ENCODE measurements at places on chromosomes 5 and 9.
A peak's percentile ranks its signal among the peaks of the same experiment; 100 is the strongest.

- DNase-seq = no peak
These were observed 148.4 kb upstream of the NFIL3 start for GRCh38 chr9:91572044-91572443.

DNA sequence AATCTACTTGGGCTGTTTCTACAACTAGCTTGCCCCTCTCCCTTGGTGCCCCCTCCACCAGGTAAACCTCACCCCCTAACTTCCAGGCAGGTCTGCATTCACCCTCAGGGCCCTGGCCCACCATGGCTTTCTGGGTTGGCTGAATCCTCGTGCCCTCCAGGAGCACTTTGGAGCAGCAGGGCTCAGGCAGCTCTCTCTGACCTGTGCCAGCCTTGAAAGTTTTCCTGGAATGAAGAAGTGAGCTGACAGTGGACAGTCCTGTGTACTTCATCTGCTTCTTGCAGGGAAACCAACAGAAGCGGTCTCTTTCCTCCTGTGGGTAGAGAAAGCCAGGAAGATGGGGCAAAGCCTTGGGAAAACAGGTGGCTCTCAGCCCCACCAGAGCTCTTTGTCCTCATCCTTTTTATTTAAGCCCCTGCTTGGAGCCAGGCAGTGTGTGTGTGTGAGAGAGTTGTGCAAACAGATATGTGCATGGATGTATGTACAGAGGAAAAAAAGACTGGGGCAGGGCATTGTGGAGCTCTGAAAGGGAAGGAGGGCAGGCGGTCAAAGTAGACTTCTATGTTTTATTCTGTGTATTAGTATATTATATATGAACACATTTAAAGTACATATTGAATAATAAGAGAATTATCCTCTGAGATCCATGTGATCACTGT is 62.3 kb upstream of the SPRY4 start:
- DNase-seq = no peak

DNA sequence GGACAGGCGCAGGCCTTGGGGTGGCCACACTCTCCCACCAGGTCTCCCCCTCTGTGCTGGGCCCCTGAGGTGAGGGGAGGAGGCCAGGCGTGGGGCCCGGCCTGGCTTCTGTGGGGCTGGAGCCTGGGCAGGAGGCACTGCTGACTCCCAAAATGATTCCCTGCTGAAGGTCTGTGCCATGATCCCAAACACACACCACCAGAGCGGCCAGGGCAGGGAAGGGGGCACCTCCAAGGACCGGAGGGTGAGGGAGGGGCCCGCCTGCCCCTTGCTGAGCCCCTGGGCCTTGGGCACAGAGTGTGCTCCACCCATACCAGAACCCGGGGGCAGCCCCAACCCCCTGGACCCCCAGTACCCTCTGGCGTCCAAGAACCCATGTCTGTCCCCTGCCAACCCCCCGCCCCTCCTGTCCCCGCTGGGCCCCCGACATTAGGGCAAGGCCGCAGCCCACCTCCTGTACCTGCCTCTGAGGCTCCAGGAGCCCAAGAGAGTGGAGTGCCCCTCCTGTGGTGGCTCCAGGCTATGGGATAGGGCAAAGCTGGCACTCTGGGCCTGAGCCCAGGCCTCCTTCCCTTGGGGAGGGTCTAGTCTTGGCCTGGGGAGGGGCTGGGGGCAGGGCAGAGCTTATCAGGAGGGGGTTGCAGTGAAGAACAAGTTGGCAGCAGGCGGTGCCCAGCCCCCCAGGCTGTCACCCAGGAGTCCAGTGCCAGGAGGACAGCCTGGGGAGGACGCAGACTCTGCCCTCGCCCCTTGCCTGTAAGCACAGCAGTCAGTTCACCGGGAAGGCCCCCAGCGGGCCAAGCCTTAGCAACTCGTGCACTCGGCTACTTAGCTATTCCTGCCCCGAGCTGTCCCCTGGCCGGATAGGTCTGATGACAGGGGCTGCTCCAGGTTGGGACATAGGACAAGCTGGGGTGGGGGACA is 2.6 kb upstream of the EGFL7 start:
- DNase-seq = no peak

- DNase-seq = no peak
These were observed 664 bp upstream of the IGFBPL1 start for GRCh38 chr9:38424918-38425317.

DNA sequence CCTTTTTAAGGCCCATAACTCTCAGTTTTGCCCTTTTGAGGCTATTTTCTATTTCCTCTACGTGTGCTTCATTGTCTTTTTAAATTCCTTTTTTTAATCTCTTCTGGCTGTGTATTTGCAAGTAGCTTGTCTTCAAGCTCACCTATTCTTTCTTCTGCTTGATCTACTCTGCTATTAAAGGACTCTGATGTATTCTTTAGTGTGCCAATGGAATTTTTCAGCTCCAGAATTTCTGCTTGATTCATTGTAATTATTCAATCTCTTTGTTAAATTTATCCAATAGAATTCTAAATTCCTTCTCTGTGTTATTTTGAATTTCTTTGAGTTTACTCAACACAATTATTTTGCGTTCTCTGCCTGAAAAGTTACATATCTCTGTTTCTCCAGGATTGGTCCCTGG is 178.7 kb downstream of the FAM170A start:
- no peak for DNase-seq

GRCh38 chr5:1734271-1734907 is 65.2 kb downstream of the MRPL36 start:
- no peak for DNase-seq

DNA sequence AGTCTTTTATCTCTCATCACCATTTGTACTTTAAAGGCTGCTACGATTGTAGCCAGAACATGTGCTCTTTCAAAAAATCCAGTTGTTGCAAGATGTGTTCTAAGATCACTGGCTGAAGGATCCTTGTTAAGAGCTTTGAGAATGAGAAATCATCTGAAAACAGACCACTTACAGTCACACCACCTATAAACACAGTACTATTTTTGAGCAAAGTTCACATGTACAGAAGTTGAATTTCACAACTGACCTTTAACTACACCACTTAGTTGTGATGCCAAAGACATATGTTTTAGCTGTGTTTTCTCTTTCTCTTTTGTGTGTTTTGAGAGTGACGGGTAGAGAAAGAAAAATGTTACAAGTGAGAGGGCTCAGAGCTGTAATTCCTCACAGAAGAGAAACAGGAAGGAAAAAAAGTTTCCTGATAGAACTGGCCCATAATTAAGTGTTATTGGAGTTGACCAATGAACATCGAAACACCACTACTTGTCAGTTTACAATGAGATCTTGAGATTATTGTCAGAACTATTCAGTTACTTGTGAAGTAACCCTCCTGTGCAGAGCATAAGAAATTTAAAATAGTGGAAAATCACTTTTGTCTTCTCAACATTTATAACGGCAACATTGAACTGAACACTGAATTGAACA is 245.4 kb downstream of the MLLT3 start:
- no peak for DNase-seq

DNA sequence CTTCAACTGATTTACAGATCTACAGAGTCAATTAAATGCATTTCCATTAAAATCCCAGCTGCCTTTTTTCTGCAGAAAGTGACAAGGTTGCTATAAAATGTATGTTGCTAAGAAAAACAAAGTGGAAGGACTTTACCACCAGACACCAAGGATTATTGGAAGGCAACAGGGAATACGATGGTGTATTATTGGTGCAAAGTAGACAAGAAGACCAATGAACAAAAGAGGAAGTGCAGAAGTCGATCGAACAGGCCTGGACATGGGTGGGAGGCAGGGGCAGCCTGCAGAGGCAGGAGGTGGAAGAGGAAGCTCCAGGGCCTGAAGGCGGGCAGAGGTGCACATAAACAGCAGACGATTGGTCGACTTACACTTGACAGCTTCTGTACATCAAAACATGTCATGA is 10.6 kb upstream of the SLC6A19 start:
- no peak for DNase-seq

GRCh38 chr5:172342918-172343317 is 59.4 kb upstream of the UBTD2 start:
- no peak for DNase-seq

- DNase-seq = no peak
These were observed 151.2 kb downstream of the SNCAIP start for GRCh38 chr5:122463221-122463620.

DNA sequence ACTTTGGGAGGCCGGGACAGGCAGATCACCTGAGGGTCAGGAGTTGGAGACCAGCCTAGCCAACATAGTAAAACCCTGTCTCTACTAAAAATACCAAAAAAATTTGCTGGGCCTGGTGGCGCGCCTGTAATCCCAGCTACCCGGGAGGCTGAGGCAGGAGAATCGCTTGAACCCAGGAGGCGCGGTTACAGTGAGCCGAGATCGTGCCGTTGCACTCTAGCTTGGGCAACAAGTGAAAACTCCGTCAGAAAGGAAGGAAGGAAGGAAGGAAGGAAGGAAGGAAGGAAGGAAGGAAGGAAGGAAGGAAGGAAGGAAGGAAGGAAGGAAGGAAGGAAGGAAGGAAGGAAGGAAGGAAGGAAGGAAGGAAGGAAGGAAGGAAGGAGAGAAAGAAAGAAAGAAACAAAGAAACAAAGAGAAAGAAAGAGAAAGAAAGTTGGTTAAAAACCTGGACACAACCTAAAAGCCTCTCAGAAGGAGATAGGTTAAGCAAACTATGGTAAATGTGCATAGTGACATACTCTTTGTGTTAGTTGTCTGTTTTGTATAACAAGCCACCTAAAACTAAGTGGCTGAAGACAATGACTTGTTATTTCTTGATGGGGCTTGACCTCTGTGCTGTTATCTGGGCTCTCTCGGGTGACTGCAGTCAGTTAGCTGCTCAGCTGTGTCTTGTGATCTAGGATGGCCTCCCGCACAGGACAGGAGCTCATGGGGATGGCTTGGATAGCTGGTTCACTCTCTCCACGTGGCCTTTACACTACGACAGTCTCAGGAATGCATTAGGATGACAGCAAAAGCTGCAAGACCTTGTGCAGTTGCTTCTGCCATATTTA is 8.0 kb upstream of the MYO10 start:
- DNase-seq = no peak

GRCh38 chr5:180090098-180090768 is 18.7 kb upstream of the RNF130 start:
- peak; percentile 73 for DNase-seq

- no peak for DNase-seq
These were observed 44.1 kb upstream of the SMU1 start for GRCh38 chr9:33120620-33121019.

GRCh38 chr9:14136646-14137370 is 177.1 kb downstream of the NFIB start:
- DNase-seq = no peak

DNA sequence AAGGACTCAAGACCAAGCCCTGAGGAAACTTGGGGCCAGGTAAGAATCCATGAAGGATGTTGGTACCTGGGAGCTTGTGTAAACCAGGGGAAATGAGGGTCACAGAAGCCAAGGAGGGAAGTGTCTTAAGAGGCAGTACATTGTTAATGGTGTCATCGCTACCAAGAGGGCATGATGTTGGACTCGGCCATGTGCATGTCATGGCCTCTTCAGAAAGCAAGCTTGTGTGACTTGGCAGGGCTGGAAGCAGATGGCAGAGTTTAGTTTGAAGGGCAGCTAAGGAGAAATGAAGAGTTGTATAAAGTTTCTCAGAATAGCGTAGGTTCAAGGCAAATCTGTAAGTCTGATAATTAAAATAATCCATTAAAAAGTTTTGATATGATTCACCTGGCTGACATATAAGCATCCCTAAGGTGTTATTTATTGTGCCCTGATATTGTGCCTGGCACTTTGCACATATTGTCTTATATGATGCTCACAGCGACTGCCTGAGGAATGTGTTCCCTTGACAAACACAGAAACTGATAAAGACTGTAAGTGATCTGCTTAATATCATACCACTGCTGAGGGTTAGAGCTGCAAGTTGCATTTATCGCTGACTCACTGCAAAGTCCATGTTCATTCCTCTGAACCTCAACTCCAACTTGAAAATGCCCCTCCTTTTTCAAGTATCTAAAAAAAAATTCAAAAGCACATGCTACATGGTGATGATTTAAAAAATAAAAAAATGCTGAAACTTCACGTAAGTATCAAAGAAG is 81.3 kb upstream of the PTPN3 start:
- DNase-seq = no peak

DNA sequence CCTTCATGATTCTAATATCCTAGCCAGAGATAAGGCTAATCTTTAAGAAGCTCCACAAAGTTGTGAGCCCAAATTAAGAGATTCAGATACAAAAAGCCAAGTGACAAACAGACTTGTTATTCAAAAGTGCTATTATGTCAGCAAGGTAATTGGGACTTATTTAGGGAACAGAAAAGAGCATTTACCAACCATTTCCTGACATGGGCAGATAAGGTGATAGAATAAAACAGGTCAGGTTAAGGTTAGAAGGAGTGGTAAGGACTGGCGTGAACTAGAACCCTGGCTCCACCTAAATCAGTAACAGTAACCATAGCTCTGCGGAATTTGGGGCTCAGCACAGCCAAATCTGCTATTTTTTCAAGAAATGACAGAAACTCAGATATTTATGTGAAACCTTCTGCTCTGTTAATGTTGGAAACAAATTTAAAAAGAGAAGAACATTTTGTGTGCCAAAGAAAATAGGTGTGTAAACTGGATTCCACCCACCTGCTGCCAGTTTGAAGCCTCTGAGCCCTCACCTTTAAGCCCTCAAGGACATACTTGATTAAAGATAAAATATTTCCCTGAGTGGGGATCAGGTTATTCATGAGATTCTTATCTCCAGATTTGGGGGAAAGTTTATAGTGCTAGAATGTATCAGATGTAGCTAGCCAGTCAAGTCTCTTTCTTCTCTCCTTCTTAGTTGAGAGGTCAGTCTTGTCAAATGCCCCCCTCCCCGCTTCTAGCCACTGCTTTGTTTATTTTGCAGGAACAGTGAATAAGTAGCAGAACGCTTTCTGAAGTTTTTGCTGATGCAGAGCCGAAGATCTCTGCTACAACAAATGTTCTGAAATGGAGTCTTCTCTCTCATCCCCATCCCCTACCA is 10.2 kb upstream of the ERMP1 start:
- DNase-seq = no peak

GRCh38 chr5:176609724-176610434 is at the start of gene GPRIN1:
Gene GPRIN1 (minus strand): TSS chr5:176610156. CDS start chr5:176599834, 10,322 bp downstream.
- DNase-seq = peak; percentile 35

DNA sequence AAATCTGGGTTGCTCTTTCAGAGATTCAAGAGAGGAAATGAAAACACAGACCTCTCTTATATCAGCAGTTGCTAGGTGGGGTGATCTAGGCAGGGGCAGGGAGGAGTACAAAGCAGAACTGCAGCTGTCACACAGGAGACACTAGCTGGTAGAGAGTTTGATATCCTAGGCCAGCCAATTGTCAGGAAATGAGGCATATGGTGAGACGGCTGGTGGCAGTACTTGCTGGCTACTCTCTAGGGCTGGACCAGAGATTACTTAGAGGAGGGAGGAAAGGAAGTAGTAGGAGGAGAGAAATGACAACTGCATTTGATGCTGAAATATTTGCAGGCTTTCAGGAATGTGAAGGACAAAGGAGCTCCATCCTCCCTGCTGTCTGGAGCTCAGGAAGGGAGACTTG is 113.8 kb downstream of the TRIM32 start:
- no peak for DNase-seq

GRCh38 chr5:168422431-168422830 is 63.8 kb upstream of the RARS1 start:
- DNase-seq = peak; percentile 13
